ENCODE measurements at places on chromosomes 3 and 15. TPM values are rescaled to one million over a fixed set of nuclear protein-coding genes. Genes with fewer than 3 reads are reported as not detected.

The SEMA3B gene
- 162 TPM for total RNA-seq

The CEMIP gene
- total RNA-seq, result not detected

GRCh38 chr3:72844436-72844993 lies 3.7 kb downstream of the SHQ1 start:
- no peak overlapping the region for H3K4me3 ChIP-seq
- H3K36me3 ChIP-seq, result no peaks in the 10 kb centered on the region
- no peak overlapping the region for H3K27ac ChIP-seq
- H3K27me3 ChIP-seq, result no peaks in the 10 kb centered on the region

- no peak overlapping the region for H3K4me3 ChIP-seq
- peaks cover 5% of the 10 kb centered on the region for H3K4me1 ChIP-seq
- H3K36me3 ChIP-seq, result peaks cover 3% of the 10 kb centered on the region
- peak; percentile 57 for DNase-seq
Observed at GRCh38 chr15:81312790-81313543, 11.0 kb downstream of the STARD5 start.

The PRR23C gene
- total RNA-seq, result not detected

The SLC28A1 gene
- not detected for total RNA-seq

- H3K4me3 ChIP-seq, result peak overlapping the region; percentile 3
- peaks cover 4% of the 10 kb centered on the region for H3K4me1 ChIP-seq
Observed at GRCh38 chr15:37090543-37091175, 9.7 kb downstream of the MEIS2 start.

The EBLN2 gene
- 16.7 TPM for total RNA-seq

- no peaks in the 10 kb centered on the region for H3K4me1 ChIP-seq
- H3K4me3 ChIP-seq, result no peak overlapping the region
- H3K27ac ChIP-seq, result no peak overlapping the region
Observed at GRCh38 chr15:73038220-73038619, 14.0 kb upstream of the NEO1 start.

DNA sequence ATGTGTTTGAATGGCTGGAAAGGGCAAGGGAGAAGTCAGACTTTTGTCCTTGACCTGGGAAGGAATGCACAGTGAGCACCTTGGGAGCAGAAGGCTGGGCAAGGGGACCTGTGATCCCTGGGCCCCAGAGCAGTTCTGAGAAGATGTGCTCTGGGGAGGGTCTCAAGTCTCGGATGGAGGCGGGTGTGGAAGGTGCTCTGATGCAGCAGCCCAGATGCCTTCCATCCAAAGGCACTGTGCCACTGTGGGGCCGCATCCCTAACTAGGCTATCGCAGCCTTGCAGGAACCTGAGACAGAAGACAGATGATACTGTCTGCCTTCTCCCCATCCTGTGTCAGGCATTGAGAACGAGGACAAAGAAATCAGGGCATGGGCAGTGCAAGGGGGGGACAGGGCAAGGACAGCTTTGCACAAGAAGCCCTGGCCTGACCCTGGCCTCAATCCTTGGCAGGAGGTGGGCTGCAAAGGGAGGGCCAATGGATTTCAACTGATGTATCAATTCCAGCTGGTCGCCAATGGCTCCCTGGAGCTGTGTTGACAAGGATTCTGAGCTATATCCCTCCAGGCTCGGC lies 14.6 kb upstream of the PRKCD start:
- H3K27ac ChIP-seq, result peak overlapping the region; percentile 78
- no peaks in the 10 kb centered on the region for H3K27me3 ChIP-seq
- no peaks in the 10 kb centered on the region for H3K36me3 ChIP-seq
- DNase-seq, result no peak
- H3K4me3 ChIP-seq, result no peak overlapping the region
- peaks cover 43% of the 10 kb centered on the region for H3K4me1 ChIP-seq

The TEX9 gene
- 1.8 TPM for total RNA-seq

The ISLR2 gene
- total RNA-seq, result 2.4 TPM

GRCh38 chr3:108123326-108123725 lies 32.5 kb upstream of the CD47 start:
- H3K27me3 ChIP-seq, result no peaks in the 10 kb centered on the region
- DNase-seq, result no peak
- H3K27ac ChIP-seq, result no peak overlapping the region
- H3K4me3 ChIP-seq, result no peak overlapping the region
- no peaks in the 10 kb centered on the region for H3K4me1 ChIP-seq

GRCh38 chr3:161031134-161031533 lies 74.0 kb downstream of the B3GALNT1 start:
- no peak overlapping the region for H3K27ac ChIP-seq
- H3K36me3 ChIP-seq, result no peaks in the 10 kb centered on the region
- H3K4me3 ChIP-seq, result no peak overlapping the region

GRCh38 chr3:56806407-56806806 lies 4.7 kb upstream of the ARHGEF3 start:
- DNase-seq, result no peak
- peaks cover 8% of the 10 kb centered on the region for H3K4me1 ChIP-seq
- H3K27me3 ChIP-seq, result no peaks in the 10 kb centered on the region
- H3K27ac ChIP-seq, result no peak overlapping the region
- no peaks in the 10 kb centered on the region for H3K36me3 ChIP-seq

DNA sequence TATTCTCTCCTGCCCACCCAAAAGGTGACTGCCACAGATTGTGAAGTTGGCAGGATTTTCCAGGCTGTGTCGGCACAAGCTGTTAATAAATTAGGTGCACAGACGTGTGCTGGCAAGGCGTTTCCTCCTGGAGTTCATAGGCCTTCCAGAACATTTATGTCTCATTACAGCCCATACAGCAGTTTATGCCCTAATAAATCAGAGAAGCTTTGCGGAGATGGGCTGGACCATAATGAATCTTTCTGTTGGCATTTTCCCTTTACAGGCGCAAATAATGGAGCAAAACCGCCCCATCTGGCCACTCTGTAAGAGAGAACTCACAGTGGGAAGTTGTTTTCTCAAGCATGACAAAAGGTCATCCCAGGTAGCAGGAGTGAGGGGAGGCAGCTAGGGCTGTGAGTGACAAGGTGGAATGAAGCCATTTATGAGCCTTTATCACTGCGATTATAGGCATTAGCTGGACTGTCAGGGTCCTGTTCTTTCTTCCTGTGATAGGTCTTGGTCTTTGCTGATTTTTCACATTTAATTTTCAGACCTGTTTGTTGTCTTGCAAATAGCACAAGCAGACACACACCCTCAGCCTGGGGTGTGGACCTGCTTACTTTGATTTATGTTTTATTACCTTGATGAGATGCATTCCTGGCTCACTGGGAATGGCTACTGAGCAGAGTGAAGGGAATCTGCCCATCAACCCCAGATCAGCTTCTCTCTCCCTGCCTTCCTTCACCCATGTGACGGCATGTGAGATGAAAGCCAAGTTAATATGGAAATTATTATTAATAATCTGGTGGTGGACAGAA lies 257.5 kb downstream of the LRTM1 start:
- peaks cover 22% of the 10 kb centered on the region for H3K4me1 ChIP-seq
- peak overlapping the region; percentile 29 for H3K27ac ChIP-seq
- H3K27me3 ChIP-seq, result no peaks in the 10 kb centered on the region
- no peak overlapping the region for H3K4me3 ChIP-seq
- no peaks in the 10 kb centered on the region for H3K36me3 ChIP-seq

GRCh38 chr3:129025691-129026435 lies 24.8 kb downstream of the EFCC1 start:
- peaks cover 18% of the 10 kb centered on the region for H3K4me1 ChIP-seq
- H3K27ac ChIP-seq, result peak overlapping the region; percentile 71
- H3K27me3 ChIP-seq, result no peaks in the 10 kb centered on the region

GRCh38 chr3:119608405-119609000 lies 10.8 kb downstream of the PLA1A start:
- no peaks in the 10 kb centered on the region for H3K36me3 ChIP-seq
- H3K4me3 ChIP-seq, result no peak overlapping the region
- DNase-seq, result no peak
- H3K27me3 ChIP-seq, result no peaks in the 10 kb centered on the region

- no peaks in the 10 kb centered on the region for H3K36me3 ChIP-seq
- H3K27me3 ChIP-seq, result no peaks in the 10 kb centered on the region
- H3K4me3 ChIP-seq, result no peak overlapping the region
- DNase-seq, result peak; percentile 54
- H3K27ac ChIP-seq, result peak overlapping the region; percentile 96
- H3K4me1 ChIP-seq, result peaks cover 82% of the 10 kb centered on the region
Observed at GRCh38 chr15:31359702-31360111, 33.1 kb downstream of the KLF13 start.

Measured in transverse colon (tissue), 4 donors.